ENCODE measurements at places on chromosomes 5 and 9.

GRCh38 chr9:93387791-93388190 is 63.7 kb upstream of the FAM120A start:
- ATAC-seq = no peak

- ATAC-seq = no peak
Measured at GRCh38 chr5:160423099-160423498, 1.4 kb downstream of the PTTG1 start.

DNA sequence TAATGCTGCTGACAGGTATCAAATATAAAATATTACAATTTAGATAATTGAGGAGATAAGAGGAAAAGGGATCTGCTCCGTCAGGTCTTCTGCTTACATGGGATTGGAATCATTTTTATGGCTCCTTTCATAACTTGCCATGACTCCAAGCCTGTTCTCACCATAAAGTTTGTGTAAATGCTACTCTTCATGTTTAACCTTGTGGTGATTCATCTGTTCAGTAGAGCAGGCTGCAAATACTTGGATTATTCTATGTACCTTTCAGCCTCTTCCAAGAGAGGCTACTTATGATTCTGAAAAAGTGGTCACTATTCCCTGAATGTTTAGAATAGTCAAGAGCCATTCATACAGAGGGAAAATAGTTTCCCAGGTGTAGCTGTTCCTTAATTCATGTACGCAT is 66.9 kb downstream of the SLC44A1 start:
- no peak for ATAC-seq

- ATAC-seq = 0 out of 3 replicates have a peak, but pooled peaks have one; percentile 14
Measured at GRCh38 chr5:14676320-14676719, 11.8 kb downstream of the OTULIN start.

GRCh38 chr9:91028166-91028827 is 226.7 kb downstream of the SYK start:
- no peak for ATAC-seq

DNA sequence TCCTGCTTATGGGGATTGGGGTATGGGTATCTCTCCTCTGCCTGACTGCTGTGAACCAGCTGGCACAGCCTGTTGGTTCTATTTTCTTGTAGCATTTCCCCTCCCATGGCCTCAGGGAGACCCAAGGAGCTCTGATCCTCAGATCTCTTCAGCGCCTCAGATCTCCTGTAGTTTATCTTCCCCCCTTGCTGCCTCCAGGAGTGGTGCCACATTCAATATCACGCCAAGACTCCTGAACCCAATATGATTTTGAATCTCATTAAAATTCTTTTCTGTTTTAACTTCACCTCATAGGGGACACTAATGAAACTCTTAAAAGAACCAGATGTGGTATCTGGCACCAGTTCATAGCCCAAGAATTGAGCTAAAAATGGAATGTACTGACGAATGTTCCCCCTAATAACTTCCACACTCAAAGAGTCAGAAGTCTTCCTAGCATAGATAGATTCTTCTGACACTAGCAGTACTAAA is 59.6 kb upstream of the LIFR start:
- ATAC-seq = peak; percentile 95

DNA sequence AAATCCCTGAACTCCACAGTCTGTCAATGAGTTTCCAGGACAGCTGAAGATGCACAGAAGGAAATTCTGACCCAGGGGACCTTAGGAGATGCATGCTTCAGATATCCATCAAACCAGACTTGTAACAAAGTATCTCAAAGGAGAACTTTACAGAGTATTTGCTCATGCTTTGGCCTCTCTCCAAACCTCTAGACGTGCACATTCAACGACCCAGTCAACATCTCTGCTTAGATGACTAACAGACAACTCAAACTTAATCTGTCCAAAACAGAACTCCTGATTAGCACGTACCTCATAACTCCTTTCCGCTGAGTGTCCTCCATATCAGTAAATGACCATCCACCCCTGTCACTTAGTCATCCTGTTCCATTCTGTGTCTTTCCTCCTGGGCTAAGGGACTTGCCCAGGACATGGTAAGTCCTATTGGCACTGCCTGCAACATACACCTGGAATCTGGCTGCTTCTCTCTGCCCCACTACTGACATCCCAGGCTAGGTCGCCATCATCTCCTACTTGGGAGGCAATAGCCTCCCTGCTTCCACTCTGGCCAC is 107.4 kb downstream of the LMNB1 start:
- peak; percentile 92 for ATAC-seq
